SK-N-SH (cell line): ENCODE measurements at places on chromosomes 3 and 15. TPM values are rescaled to one million over a fixed set of nuclear protein-coding genes. Genes with fewer than 3 reads are reported as not detected.

Gene PRSS50
- not detected in 2 replicates for polyA plus RNA-seq

- no peaks in the 10 kb centered on the region for H3K36me3 ChIP-seq
- H3K27me3 ChIP-seq, result no peaks in the 10 kb centered on the region
- H3K4me1 ChIP-seq, result peaks cover 35% of the 10 kb centered on the region
- DNase-seq, result no peak
- H3K27ac ChIP-seq, result no peak overlapping the region
- no peak overlapping the region for H3K4me3 ChIP-seq
Measured at GRCh38 chr15:98878862-98879261, 128.7 kb downstream of the PGPEP1L start.

- no peak for DNase-seq
- H3K4me1 ChIP-seq, result no peaks in the 10 kb centered on the region
- H3K27ac ChIP-seq, result no peak overlapping the region
- no peak overlapping the region for H3K4me3 ChIP-seq
- H3K36me3 ChIP-seq, result no peaks in the 10 kb centered on the region
Measured at GRCh38 chr15:56608140-56608778, 125.0 kb downstream of the ZNF280D start.

GRCh38 chr15:50576166-50576565 is 29.7 kb upstream of the USP50 start:
- H3K36me3 ChIP-seq, result peaks cover 63% of the 10 kb centered on the region
- DNase-seq, result no peak
- H3K4me1 ChIP-seq, result no peaks in the 10 kb centered on the region
- no peak overlapping the region for H3K27ac ChIP-seq
- no peak overlapping the region for H3K4me3 ChIP-seq
